ENCODE measurements at places on chromosomes 6 and 20.

DNA sequence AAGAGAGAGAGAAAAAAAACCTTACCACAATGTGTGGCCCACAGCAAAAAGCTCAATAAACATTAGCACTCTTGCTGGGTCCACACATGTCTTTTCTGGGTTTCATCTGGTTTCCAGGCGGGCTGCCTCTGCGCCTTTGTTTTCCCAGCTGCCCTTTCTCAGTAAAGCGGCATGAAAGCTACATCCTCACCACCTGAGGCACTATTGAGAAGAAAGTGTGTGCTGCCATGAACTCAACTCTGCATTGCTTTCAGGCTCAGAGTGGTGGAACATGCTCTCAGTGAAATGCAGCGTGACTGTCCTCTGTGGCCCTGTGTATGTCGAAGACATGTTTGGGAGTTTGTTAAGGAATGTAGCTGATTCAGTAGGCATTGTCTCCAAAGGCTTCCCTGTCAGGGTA, 102.3 kb downstream of the LYRM2 start:
- no peak for DNase-seq

- DNase-seq = no peak
Measured at GRCh38 chr20:15196547-15197255, 859.3 kb upstream of the FLRT3 start.

DNA sequence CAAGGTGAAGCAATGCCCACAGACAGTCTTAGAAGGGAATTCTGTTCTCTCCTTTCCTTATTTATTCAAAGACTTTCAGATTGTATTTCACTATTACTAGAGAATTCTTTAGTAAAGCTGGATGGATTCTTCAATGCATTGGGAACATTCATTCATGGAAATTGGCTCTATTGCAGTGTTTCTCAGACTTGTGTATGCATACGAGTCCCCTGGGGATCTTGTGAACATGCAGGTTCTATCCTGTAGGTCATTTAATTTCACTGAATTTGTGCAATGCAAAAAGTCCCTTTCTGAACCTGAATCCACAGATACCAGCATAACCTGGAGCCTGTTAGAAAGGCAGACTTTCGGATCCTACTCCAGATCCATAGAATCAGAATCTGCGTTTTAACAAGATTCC, 160.9 kb upstream of the AHI1 start:
- DNase-seq = no peak

- no peak for DNase-seq
Measured at GRCh38 chr6:153210083-153210482, 79.0 kb upstream of the RGS17 start.

- peak; percentile 88 for DNase-seq
Measured at GRCh38 chr6:22036275-22036674, 260.6 kb downstream of the PRL start.

DNA sequence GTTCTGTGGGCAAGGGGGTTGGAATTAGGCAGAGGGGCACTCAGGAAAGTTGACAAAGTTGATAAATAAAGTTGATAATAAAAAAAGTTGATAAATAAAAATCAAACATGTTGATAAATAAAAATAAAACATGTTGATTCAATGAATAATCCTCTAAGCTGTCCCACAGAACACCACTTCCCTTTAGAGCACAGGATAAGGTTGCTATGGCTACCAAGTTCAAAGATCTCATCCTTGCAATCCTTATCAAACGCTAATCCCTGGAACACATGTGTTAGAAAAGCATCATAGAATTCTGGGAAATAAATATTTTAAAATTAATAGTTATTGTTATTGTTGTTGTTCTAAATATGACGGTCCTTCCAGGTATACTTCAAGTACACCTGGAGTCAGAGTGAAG, 33.9 kb downstream of the MBOAT1 start:
- DNase-seq = no peak

DNA sequence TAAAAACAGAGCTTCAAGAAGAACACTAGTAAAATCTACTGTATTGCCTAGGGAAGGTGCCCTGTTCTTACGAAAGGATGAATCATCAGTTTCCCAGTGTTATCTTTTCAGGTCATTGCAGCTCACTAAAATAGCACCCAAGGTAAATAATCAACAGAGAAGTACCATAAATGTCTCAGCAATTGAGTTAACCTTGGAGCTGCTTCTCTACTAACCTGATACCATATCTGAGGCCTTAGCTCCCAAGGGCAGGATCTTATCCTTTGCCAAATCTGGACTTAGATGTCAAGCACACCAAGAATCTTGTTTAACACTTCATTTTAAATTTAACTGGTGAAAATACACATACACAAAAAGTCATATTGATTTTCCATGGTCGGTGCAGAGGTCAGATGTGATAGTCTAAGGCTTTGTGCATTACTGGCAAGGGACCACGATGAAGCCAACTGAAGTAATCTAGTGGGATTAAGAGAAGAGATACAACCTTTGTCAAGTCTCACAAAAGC, 81.5 kb downstream of the EDN1 start:
- no peak for DNase-seq

DNA sequence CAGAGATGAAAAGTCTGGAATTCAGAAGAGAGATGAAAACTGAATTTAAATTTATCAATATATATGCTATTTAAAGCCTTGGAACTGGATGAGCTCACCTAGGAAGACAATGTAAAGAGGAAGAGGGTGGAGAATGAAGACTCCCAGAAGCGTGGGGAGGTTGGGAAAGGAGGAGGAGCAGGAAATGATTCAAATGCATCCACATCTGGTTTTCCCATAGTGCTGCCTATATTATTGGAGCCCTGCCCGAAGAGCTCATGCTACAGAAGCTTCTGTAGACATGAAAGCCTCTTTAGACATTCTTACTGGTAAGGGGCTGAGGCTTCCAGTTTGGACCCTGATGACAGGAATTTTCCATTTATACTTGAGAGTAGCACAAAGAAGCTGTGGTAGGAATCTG, 19.2 kb downstream of the PDE7B start:
- no peak for DNase-seq

- no peak for DNase-seq
Measured at GRCh38 chr6:41448256-41448655, 97.9 kb upstream of the FOXP4 start.

GRCh38 chr20:13384132-13384531, 163.1 kb downstream of the ISM1 start:
- DNase-seq = no peak
